Foreskin fibroblast (primary cell): ENCODE measurements at places on chromosomes 4 and X.

DNA sequence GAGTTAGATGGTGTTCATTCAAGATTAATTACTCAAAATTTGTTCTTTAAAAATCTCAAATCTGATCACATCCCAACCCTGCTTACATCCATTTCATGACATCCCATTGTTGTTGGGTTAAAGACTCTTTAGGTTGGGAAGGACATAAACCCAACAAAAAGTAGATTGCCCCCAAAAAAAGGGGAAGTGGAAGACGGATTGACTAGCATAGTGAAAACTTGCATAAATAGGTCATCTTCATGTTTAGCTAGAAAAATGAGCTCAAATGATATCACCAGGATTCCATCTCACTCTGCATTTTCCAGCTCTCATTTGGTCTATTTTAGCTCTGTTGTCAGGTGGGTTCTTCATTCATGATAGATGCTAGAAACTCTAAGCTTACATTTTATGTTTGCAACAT, 18.5 kb upstream of the TET2 start:
- DNase-seq = no peak

DNA sequence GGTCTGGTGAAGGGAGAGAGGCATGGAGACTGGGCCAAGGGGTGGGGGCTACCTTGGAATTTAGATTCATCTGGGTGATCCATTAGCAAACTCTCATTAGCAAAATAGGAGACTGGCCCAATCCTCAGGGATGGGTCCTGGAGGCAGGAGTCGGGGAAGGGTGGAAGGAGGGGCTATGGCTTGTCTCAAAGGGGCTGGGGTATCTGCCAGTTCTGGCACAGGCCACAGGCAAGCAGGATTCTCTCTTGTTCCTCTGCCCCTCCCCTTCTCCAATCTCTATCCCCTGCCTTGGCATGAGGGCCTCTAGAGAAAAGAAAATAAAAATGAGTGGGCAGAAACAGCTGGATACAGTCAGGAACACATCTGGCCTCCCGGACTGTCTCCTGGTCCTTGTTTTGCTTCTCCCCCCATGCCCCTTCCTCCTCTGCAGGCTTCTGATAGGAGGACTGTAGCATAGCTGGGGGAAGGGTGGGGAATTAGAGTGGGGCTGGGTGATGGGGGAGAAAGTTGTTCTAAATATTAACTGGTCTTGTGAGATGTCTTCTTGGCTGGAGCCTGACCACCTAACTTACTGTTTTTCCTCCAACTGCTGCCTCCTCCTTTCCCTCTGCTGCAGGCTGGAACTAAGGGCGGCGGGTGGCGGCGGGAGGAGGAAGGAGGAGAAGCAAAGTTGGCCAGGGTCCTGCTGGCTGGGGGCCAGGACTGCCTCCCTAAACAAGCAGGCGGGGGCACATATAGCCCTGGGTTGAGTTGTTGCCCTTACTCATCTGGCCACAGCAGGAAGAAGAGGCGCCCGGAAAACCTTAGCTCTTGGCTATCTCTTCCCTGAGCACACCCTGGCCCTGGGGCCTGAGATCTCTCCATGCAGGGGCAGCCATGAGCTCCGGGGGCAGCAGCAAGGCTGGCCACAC, 53.3 kb upstream of the LAS1L start:
- DNase-seq = peak; percentile 75

- no peak for DNase-seq
These were observed 112.1 kb upstream of the EOLA2 start for GRCh38 chrX:150050387-150050786.

DNA sequence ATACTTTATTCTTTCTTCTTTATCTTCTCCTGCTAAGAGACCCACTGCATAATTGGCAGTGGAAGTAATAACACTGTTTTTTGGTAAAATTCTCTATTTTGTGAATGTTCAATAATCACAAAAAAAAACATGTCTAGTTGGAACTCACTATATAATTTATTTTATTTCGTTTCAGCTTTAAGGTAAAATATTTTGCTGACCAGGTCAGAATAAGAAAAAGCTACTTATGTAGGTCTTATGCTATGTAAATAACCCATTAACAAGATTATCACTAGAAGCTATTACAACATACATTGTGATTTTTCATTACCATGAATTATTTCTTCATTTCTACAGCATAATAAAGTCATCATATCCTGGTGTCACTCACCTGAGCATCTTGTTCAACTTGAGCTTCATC, 19.3 kb downstream of the ANXA5 start:
- no peak for DNase-seq

GRCh38 chr4:173153445-173153844, 15.2 kb upstream of the GALNT7 start:
- DNase-seq = no peak

- DNase-seq = no peak
These were observed 376.3 kb upstream of the INTU start for GRCh38 chr4:127256500-127256899.

- DNase-seq = no peak
These were observed 692.6 kb downstream of the RAB28 start for GRCh38 chr4:12791536-12791935.

DNA sequence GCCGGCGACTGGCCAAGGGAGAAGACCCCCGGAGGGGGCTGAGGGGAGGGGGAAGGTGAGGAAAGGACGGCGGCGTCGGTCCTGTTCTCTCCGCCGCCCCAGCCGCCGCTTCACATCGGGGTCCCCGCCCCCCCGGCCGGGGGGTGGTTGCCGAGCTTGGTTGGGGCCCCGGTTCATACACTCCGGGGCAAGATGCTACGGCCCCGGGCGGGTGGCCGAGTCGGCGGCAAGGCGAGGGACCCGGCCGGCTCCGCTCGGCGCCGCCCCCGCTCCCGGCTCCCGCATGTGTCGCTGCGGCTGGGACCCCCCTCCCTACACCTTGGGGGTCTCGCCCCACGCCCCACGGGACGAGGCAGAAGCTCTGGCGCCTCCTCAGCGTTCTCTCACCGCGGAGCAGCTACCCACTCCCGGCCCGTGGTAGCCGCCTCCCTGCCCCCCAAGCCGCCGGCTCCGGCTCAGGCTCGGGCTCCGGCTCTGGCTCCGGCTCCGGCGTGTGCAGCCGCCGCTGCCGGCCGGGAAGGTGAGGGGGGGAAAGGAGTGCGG, 461 bp downstream of the FBXW7 start:
- no peak for DNase-seq

GRCh38 chr4:122602277-122603142, 18.4 kb downstream of the IL21 start:
- DNase-seq = peak; percentile 73

DNA sequence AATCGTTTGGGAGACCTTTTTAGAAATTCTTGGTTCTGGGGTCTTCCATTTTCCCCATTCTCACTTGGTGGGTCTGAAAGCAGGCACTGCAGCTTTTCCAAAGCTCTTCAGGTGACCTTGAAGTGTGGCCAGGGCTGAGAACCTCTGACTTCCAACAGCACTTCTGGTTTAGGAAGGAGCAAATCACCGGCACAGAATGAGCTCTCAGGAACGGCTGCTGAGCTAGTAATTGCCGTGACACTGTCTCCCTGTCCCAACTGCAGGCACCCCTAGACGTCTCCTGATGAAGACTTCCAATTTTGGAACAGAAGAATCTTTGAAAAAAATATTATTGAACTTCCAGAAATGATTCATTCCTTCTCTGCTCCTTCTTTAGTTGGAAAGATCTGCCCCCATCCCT, 31.3 kb downstream of the CD38 start:
- DNase-seq = no peak

GRCh38 chrX:19750783-19751467, 136.5 kb downstream of the SH3KBP1 start:
- no peak for DNase-seq

DNA sequence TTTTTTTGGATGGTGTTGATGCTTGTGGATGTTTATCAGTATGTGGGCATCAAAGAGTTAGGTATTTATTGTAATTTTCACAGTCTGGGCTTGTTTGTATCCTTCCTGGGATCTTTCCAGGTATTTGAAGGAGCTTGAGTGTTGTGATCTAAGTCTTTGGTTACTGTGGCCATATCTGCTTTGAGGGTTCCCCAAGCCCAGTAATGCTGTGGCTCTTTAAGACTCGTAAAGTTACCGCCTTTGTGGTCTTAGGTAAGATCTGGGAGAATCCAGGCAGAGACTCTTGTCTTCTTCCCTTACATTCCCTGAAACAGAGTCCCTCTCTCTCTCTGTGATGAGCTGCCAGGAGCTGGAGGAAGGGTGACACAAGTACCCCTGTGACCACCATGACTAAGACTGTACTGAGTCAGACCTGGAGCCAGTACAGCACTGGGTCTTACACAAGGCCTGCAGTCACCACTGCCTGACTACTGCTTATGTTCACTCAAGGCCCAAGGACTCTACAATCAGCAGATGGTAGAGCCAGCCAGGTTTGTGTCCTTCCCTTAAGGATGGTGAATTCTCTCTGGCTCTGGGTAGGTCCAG, 62.2 kb downstream of the FMR1NB start:
- no peak for DNase-seq

DNA sequence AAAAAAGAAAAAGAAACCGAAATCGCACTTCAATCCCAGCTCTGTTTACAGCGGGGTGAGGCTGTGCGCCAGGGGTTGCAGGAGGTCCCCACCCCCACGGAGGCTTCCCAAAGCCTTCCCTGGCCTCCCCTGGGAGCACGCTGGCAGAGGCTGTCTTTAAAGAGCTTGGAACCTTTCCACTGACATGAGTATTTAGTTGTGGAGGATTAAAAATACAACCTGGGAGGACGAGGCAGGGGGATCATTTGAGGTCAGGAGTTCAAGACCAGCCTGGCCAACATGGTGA, 69.1 kb downstream of the PPP2R2C start:
- no peak for DNase-seq

- DNase-seq = no peak
These were observed 12.7 kb downstream of the PTPN13 start for GRCh38 chr4:86606809-86607208.

DNA sequence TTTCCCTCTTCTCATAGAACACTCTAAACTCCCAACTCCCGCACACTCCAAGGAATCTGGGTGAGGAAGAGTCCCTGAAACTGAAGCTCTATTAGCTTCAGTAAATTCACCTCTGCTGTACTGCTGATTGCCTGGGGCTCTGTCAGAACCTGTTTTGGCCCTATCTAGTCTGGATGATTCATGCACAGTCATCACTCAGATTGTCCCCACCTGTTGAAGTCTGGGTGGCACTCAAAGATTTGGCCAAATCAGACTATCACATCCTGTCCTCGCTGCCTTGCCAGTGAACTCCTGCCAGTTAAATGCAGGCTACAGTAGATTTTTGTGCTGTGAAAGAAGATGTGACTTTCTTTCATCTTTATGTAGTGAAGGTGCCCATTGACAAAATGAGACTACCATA, 63.5 kb upstream of the EMCN start:
- DNase-seq = no peak

DNA sequence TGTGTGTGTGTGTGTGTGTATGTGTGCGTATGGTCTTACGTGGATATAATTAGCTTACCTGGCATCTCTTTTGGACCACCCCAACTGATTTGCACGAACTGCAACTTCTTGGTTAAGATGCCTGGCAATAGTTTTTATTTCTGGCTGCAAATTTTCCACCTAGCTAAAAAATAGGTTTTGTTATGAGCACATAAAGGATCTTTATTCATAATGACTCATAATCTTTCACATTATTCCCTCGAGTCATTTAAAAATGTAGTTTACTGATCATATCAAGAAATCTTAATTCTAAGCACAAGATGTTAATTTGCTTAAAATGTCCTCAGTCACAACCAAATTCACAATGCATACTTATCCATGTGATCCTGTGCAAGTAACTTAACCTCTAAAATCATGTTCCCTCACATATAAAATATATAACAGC, 1.5 kb downstream of the COX18 start:
- no peak for DNase-seq

DNA sequence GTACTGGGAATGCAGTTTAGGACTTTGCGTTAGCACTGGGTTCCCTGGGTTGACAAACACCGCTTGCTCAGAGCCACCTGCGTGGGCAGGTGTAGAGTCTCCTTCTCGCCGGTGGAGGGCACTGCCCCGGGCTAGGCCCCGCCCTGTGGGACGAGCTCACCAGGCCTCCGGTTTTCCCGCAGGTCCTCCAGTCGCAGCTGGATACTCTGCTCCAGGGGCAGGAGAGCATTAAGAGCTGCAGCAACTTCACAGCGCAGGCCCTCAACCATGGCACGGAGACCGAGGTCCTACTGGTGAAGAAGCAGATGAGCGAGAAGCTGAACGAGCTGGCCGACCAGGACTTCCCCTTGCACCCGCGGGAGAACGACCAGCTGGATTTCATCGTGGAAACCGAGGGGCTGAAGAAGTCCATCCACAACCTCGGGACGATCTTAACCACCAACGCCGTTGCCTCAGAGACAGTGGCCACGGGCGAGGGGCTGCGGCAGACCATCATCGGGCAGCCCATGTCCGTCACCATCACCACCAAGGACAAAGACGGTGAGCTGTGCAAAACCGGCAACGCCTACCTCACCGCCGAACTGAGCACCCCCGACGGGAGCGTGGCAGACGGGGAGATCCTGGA, 49.2 kb upstream of the MND1 start:
- DNase-seq = no peak

DNA sequence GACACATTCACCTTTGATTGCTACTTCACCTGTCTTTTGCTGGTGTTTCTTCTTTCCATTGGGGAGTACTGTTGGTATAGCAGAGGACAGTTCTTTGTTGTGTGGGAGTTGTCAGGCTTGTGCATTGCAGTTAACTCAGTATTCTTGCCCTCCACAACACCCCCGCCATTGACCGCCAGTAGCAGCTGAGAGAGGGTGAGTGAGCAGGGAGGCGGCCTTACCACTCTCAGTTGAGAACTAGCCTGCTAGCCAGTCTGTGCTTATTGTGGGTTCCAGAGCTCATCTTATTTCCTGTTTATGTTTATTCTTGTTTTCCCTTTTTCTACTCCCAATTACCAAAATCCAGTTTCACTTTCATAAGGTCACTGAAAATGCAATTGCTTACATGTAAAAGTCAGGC, 52.2 kb downstream of the STIM2 start:
- DNase-seq = no peak

GRCh38 chrX:109533631-109534030, 3.0 kb upstream of the NXT2 start:
- peak; percentile 22 for DNase-seq

- DNase-seq = peak; percentile 29
These were observed 5.4 kb upstream of the GTPBP6 start for GRCh38 chrX:323721-324628.

DNA sequence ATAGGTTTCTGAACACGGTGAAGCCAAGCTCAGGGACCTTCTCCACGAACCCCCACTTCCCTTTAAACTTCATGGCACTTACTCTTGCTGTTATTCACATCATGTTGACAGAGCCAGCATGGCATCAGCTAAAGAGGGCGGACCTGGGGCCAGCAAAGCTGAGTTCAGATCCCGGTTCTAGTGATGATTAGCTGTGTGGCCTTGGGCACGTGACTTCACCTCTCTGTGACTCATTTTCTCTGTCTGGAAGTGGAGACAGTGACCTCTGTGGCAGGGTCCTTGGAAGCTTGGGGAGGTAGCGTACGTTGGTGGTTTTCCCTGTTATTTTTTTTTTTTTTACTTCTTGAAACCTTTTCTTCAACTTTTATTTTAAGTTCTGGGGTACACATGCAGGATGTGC, 13.4 kb downstream of the EVC start:
- DNase-seq = no peak

DNA sequence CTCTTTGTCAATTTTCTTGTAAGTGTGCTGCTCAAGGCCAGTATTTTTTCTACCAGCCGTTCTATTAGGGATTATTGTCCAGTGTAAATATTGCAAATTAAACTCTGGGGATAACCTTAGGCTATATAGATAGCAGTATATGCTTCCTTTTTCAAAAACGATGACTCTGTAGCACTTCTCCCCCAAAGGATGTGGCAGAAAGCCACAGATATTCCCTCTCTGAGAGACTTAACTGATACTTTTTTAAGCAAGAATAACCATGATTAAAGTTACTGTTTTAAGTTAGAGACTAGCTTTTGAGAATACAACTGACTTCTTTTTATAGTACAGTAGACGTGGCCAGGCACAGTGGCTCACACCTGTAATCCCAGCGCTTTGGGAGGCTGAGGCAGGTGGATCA, 130.0 kb downstream of the FHIP1A start:
- no peak for DNase-seq
